ENCODE measurements at places on chromosomes 2 and 18. TPM values are rescaled to one million over a fixed set of nuclear protein-coding genes. Genes with fewer than 3 reads are reported as not detected.

The TMSB10 gene
- 3,561 TPM for total RNA-seq

DNA sequence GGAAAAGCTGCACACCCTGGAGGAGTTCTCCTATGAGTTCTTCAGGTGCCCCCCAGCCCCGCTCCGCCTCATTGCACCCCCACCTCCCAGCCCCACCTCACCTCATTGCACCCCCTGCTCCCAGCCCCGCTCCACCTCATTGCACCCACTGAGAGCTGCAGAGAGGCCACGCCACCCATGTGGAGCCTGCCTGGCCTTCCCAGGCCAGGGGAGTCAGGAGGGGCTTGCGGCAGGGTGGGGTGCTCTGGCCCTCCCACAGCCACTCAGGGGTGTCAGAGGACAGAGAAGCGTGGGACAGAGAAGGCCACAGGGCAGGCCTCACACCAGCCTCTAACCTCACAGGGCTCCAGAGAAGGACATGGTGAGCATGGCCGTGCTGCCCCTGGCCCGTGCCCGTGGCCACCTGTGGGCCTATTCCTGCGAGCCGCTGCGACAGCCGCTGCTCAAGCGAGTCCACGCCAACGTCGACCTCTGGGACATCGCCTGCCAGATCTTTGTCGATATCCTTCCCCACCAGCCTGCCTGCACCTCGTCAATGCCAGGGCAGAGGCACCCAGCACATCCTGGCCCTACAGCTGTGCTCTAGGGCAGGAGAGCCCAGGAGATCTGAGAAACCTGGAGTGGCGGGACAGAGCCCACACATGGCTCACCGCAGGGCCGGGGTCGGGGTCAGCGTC, 15.0 kb upstream of the GPR17 start:
- no peak for DNase-seq

The LRRC30 gene
- not detected for total RNA-seq

GRCh38 chr2:241177526-241178334, 10.7 kb upstream of the ANO7 start:
- DNase-seq, result no peak

- DNase-seq, result no peak
These were observed 36.0 kb downstream of the CSRNP3 start for GRCh38 chr2:165505514-165505913.

DNA sequence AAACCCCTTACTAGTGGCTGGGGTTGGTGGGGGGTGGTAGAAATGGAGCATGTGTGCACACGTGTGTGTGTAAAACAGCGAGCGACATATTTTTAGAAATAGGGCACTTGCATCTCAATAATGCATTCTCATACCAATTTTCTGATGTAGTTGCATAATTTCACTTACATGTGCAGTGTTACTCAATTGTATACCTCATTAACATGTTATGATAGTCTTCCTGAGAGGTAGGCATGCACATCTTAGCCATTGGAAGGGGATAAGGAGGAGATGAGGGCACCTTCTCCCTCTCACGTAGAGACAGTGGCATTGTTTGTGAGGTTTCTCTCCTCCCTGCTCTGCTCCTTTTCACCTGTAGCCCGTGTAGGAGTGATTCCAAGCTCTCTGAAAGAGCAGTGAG, 44.6 kb upstream of the RND3 start:
- DNase-seq, result no peak

GRCh38 chr2:234415706-234416105, 81.2 kb downstream of the ARL4C start:
- no peak for DNase-seq

DNA sequence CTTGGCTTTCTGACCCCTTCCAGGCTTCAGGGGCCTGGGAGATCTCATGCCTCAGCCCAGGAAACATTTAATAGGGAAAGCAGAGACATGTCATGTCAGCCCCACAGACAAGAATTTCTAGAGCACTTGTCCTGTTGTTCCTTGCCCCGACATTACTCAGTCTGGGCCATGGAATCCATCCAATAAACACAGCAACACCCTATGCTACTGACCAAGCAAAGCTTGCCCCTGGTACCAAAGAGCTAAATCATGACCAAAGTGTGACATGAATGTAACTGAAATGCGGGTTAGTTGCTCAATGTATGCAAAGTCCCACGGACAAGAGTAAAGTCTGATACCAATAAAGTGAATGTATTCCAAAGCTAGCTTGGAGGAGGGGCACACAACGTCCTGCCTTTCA, 35.1 kb downstream of the EHD3 start:
- no peak for DNase-seq

DNA sequence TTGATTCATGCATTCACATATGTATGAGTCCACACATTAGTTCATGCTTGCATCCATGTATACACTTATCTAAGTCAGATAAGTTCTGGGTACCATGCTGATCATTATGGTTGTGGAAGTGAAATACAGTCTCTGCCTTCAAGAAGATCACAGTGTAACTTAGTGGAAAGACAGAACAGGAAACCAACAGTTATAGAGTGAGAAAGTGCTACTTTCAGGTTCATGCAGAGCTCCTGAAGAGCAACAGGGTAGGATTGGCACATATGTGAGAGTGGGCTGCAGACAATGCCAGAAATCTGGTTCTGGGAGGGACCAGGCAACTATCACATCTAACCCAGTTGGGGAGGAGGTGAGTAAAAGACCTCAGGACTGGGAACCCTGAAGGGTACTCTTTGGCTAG, 35.4 kb upstream of the PGAP1 start:
- no peak for DNase-seq

DNA sequence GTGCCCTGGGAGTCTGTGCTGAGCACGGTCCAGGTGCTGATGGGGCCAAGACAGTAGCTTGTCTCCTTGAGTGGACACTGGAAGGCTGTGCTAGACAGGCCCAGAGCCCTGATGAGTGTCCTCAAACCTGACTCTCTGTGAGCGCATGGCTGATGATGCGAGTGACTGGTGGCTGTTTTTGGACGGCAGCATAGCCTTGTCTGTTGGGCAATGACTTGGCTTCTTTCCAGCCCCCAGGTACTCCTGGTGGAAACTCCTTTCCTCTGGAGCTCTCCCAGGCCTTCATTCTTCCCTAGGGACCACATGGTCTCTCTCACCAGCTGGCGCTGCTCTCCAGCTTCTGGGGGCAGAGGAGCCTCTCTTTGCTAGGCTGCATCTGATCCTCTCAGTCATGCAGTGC, 207.6 kb upstream of the SMIM21 start:
- DNase-seq, result no peak

The DNAH7 gene
- under 0.01 TPM for total RNA-seq

The RAX gene
- total RNA-seq, result not detected

- peak; percentile 39 for DNase-seq
These were observed 3.1 kb downstream of the PKDCC start for GRCh38 chr2:42050703-42051542.

- DNase-seq, result no peak
These were observed 29.8 kb upstream of the KDM3A start for GRCh38 chr2:86411396-86411795.

DNA sequence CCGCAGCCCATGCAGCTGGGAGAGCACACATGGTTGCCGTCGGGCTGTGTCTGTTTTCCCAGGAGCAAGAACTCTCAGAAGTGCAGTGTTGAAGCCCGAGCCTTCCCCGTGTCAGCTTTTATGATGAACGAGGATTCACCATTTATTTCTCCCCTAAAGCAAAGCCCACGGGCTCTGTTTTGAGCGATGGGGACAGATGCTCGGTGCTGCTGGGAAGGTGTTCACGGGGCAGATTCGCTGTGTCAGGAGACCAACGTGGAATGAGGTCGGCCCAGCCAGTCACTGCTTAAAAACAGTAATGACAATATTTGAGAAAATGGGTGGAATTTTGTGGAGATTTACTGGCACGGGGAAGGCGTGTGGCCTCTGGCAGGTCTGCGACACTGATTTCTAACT, 43.9 kb downstream of the NFATC1 start:
- no peak for DNase-seq

DNA sequence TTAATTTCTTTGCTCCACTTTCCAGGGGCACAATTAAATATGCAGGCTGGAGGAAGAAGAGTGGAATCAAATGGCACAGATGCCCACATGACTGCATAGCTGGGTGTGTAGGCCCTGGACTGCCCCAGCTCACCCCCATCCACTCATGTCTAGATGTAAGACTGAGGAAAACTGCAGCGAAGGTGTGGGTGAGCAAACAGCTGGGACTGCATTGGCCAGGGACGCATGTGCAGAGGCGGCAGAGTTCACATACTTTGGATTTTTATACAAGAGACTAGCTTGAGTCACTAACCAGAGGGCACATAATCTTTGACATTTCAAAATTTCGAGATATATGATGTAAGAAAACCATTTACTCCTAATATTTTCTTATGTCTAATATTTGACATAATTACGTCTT, 60.1 kb downstream of the SPIRE1 start:
- peak; percentile 79 for DNase-seq

- DNase-seq, result no peak
These were observed 39.3 kb upstream of the ELAC1 start for GRCh38 chr18:50928551-50928950.

DNA sequence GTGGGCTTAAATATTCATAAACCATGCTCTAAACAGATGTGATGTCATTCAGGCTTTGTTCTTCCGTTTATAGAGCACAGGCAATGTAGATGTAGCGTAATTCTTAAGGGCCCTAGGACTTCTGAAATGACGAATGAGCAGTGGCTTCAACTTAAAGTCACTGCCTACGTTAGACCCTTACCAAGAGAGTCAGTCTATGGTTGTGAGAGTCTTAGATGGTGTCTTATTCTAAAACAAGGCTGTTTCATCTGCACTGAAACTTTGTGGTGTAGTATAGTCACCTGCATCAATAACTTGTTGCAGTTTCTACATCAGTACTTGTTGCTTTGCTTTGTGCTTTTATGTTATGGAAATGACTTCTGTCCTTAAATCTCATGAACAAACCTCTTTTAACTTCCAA, 56.0 kb downstream of the PIK3C3 start:
- DNase-seq, result no peak

DNA sequence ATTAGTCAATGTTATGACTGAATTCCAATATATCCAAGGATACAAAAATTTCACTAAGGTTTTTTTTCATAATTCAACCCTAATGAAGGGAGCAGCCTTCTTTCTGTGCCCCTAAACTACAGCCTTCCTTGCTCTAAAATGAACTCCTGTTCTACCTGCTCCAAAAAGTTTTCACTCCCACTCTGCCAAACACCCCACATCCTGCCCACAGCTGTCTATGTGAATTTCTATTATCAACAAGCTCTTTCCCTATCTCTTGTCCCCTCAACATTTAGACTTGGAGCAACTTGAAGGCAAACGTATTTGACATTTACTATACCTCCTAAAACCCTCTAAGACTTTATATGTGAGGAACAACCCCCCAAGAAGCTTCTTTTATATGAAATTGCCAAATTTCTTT, 2.5 kb downstream of the STAT4 start:
- no peak for DNase-seq

The IL1R2 gene
- total RNA-seq, result 0.32 TPM

GRCh38 chr18:2641638-2642037, 13.9 kb upstream of the SMCHD1 start:
- peak; percentile 61 for DNase-seq

GRCh38 chr18:39272230-39272629, 1706.6 kb upstream of the CELF4 start:
- DNase-seq, result no peak

The RRM2 gene
- total RNA-seq, result 45.8 TPM

GRCh38 chr18:68721681-68722583, 7.0 kb upstream of the TMX3 start:
- DNase-seq, result peak; percentile 75

GRCh38 chr2:231554748-231555545, 24.7 kb upstream of the NMUR1 start:
- DNase-seq, result peak; percentile 88

DNA sequence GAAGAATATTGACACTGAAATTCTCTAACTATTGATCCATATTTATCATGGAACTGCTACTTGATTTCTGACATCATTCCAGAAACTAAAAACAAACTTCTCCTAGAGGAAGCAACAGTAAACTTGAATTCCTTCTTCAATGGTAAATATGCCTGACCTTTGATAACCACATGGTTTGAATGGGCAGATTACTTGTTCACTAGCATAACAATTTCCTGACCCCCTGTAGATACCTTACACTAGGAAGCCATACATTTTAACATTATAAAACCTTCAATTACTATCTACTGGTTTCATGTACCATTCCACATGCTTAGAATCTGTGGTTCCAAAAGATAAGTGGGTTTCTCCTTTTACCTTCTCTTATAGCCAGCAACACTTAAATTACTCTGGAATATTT, 36.5 kb upstream of the DSG1 start:
- DNase-seq, result no peak

DNA sequence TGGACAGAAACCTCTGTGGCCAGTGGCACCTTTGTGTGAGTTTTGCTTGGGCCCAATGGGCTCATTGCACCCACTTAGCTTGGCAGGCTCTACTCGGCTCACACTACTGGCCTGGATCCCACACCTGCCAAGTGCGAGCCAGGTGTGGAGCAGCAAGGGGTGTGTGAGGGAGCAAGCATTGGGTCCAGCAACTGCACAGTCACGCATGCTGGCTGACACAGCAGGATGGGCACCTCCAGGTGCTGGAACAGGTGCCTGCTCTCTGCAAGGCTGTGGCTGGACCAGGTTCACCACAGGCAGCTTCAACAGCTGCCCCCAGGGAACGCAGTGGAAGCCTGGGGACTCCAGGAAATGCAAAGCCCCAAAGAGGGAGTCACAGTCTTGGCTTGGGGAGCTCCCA, 94.2 kb downstream of the DOK6 start:
- DNase-seq, result no peak

DNA sequence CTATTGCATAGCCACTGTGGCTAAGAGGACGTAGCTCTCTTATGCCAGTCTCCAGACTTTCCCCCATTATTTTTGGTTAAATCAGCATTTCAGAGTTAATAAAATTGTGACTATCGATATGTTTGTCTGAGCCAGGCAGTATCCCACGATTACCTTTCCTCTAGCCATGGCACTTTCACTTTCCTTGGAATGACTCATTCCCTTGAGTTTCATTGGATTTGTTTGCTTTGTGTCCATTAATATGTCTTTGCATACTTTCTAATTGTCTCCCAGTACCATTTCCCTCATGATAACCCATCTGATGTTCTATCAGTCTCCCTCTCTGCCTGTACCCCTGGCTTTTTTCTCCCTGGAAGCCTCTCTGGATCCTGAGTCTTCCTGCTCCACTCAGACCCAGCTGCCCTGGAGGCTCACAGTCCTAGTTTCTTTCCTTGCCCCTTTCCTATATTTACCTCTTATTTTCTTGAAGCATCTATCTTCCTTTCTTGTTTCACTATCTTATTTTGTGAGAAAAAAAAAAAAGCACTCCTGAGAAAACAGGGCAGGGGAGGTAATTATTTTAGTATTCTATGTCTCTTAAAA, 126.1 kb downstream of the MTX2 start:
- DNase-seq, result no peak

- DNase-seq, result peak; percentile 67
These were observed 92.4 kb downstream of the DYSF start for GRCh38 chr2:71545572-71546274.

GRCh38 chr2:64711252-64711800, 57.6 kb upstream of the SERTAD2 start:
- no peak for DNase-seq

Data from fibroblast of villous mesenchyme (primary cell).